H1 (cell line): ENCODE measurements at places on chromosomes 16 and 17.

GRCh38 chr17:58312829-58313228, 15.8 kb downstream of the TSPOAP1 start:
- no peak for DNase-seq

- no peak for DNase-seq
These were observed 38.2 kb downstream of the CCDC42 start for GRCh38 chr17:8706431-8706830.

GRCh38 chr17:80565343-80566053, 20.9 kb downstream of the RPTOR start:
- DNase-seq = no peak

GRCh38 chr17:33511670-33512069, 218.6 kb upstream of the ASIC2 start:
- no peak for DNase-seq

DNA sequence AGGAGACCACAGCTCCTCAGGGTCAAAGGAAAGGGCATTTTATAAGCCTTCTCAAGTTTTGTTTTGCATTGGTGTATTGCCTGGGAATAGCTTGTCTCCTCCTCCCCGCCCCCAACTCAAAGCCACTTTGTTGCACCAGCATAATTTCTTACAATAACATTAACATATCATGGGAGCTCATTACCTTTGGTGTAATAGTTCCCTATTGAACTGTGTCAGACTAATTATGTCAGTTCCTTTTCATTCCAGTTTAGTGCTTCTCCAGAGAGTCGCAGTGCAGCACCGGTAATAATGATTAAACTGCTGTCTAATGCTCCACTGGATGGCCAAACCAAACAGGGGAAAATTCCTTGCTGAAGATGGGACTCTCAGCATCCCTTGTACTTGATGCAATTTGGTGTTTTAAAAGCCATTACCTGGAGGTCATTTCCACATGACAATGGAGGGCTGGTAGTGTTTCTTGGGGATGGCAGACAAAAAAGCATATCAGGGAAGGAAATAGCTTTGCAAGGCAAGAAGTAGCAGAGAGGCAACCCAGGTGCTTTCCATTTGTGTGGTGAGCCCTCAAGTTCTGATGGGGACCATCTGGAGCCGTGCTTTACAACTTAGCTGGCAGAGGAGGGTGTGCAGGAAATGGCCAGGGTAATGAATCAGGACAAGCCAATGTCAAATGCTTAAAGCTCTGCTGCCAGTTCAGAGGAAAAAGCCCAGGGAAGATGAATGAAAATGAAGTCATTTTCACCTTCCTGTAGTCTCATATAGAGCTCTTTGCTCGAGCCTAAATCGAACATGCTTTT, 91.5 kb upstream of the NLRP1 start:
- no peak for DNase-seq

GRCh38 chr17:58391302-58391984, 25.9 kb downstream of the RNF43 start:
- no peak for DNase-seq

DNA sequence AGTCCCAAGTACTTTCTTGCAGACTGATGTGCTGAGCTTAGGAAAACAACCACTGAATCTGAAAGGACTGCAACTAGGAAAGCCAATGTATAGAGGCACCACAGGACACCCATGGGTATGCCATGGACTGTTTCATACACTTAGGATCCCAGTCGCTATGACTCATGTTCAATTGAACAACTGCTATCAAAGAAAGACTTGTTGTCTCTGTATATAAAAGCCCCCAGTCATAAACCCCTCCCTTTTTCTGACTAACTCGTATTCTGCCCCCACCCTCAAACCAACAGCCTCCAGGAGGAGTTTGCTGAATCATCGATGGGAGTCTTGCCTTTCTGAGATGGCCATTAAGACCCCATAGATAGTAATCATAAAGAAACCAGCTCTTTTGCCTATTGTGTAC, 205.4 kb downstream of the ANKFN1 start:
- no peak for DNase-seq
